ENCODE measurements at places on chromosomes 13 and 19.

DNA sequence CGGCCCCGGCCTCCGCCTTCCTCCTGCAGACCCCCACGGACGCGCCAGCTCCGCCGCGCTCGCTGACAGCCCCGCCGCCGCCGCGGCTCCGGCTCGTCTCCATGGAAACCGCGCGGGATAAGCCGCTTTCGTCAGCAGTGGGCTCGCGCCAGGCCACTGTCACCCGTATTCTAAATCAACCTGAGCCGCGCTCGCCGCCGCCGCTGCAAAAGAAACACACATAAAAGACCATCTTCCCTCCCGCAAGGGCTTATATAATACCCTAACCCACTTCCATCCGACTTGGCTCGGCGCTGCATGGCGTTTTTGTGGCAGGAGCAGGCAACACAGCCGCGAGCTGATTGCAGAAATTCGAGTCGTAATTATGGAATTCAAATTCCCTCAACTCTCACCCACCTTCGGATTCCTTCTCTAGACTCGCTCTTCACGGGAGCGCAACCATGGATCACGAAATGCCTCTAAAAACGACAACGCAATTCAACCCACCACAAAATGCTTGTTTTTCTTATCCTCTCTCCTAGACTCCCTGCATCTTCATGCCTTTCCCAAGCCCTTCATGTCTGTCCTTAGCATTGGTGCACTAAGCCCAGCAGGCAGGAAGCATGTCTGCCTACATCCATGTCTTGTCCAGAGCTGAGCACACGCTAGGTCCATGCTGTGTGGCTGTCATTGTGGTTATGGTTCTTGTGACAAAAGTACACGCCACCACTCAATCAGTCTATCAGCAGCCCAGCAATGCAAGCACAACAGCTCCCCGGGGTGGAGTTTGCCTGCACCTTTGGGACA, at the start of gene AMER2:
AMER2 (minus strand) TSS at position 772 of the 786 bp plus-strand sequence; CDS start at position 103, 669 bp downstream.
- no peak for DNase-seq

GRCh38 chr13:35648201-35648600, 171.7 kb upstream of the MAB21L1 start:
- no peak for DNase-seq

DNA sequence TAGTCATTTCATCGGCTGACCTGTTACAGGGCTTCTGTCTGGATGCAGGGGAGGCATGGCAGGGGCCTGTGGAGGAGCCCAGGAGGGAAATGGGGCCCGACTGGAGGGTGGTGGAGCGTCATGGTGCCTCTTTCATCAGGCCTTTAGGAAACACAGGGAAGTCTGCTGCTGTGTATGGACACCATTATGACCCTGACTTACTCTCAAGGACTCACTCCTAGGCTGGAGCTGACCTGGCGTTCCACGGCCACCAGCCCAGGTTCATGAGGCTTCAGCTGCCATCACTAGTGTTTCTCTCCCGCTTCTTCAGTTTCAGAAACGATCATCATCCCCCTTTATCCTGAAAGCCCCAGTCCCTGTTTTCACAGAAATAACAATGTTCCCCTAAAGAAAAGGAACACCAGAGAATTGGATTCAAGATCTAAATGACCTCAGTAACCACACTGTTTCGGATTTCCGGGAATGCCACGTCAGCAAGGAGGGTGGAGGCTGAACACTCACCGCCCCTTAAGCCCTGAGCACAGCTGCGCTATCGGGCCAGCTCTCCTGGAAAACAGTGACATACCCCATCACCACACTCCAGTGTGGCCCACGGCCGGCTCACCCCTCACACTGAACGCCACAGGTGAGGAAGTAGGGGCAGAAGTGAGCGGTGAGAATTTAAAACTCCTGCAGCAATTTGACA, 67.6 kb downstream of the SOX1 start:
- DNase-seq = no peak

- no peak for DNase-seq
Measured at GRCh38 chr13:67228031-67228430, 2.1 kb downstream of the PCDH9 start.

DNA sequence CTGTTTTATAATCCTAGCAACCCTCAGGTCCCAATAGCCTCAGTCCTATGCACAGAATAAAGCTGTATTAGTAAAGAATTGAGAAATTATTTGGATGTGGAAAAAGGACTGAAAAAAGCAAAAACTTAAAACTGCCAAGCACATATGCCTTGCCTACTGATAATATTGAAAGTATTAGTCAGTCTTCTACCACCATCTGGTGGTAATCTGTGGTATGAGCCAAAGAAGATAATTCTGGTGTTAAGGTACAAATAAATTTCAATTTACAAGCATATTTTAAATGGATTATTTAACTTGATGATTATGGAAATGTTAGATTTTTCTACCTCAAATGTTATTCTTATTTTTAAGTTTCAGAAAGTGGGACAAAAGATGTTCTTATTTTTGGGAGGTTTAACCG, 460.3 kb upstream of the KLHL1 start:
- no peak for DNase-seq

GRCh38 chr19:31120952-31121351, 228.3 kb downstream of the TSHZ3 start:
- DNase-seq = no peak

- DNase-seq = no peak
Measured at GRCh38 chr19:2246801-2247361, 2.2 kb upstream of the AMH start.

DNA sequence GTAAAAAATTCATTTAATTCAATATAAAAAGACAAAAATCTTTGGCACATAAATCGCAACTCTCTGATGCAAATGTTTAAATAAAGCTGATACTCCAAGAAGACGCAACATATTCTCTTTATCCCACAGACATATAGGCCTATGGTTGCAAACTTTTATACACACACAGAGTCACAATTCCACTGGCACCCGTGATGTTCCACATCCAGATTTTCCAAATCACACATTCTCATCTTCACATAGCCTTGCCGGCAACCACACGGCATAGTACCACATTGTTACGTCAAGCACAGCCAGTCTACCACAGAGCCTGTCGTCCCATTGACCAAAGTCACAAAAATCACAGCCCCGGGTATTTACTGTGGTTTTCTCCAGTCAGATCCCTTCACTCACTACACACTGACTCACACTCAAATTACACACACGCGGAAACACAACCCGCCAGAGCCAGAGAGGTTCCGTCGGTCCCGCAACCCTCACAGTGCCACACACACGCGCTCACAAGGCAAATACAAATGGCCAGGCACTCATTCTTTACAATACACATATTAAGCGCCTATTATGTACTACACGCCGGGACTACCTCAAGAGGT, 546 bp upstream of the ZNF546 start:
- peak; percentile 29 for DNase-seq

- DNase-seq = no peak
Measured at GRCh38 chr13:75904012-75904411, 267.9 kb downstream of the LMO7 start.

DNA sequence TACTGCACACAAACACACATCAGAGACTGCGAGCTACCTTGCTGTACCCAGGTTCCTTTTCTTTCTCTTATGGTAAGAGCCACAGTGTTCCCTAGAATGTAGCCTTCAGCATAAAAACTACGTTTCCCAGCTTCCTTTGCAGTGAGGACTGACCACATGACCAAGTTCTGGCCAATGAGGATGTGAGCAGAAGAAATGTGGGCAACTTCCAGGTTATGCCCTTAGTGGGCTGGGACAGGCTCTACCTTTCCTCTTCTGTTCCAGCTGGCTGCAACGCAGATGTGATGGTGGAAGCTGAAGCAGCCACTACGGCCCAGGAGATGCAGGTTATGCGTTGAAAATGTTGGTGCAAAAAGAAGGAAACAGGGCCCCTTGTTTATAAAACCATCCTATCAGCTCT, 27.5 kb downstream of the VRK3 start:
- DNase-seq = no peak

DNA sequence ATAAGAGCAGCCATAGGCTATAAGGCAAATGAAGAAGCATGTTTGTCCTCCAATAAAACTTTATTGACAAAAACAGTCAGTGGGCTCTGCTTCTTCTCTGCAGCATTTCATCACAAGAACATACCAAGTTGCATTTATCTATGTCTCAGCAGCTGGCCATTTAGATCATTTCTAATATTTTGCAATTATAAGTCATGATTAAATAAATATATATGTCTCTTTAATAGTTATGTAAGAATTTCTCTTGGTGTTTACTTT, 153.5 kb downstream of the RFC3 start:
- DNase-seq = no peak

DNA sequence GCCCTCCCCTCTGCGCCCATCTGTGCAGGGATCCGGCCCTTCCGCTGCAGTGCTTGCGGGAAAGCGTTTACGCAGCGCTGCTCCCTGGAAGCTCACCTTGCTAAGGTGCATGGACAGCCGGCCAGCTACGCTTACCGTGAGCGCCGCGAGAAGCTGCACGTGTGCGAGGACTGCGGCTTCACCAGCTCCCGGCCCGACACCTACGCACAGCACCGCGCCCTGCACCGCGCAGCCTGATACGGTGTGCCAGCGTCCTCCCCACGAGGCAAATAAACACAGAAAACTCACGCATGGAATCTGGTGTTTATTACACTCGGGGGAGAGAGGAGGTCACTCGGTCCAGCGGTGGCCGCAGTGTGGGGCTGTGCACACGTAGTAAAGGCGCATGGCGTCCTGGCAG, 1.2 kb downstream of the POLR2I start:
- no peak for DNase-seq

DNA sequence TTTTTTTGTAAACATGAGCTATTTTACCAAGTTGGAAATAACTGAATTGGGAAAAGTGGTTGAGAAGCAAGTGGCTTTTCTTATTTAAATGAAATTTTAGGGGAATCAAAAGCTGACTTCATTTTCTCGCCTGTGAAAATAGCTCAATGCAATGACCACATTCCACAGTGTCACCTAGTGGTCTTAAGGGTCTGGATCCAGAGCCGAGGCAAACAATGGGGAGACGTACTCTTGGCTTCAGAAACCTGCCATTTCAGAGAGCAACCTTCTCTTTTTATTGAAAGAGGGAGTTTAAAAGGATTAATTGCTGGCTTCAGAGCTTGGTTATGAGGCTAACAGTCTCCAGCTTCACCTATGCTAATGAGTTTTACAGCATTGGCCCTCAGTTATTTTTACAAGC, 39.7 kb upstream of the RXFP2 start:
- DNase-seq = no peak

DNA sequence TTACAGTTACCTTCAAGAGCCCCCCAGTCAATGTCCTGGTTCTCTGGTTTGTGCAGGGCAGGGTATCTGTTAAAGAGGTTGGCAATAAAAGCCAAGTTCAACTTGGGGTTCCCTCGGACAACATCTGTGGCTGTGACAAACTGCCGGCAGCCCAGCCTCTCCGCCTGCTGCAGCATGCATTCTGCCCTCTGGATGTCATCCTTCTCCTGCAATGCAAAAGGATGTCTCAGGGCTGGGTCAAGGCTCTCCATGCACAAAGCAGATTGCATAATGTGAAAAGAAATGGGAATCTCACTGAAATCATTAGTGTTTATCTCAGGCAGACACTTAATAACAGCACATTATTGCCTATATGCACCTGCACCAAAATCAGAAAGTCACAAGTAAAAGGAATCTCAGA, 35.1 kb downstream of the LCP1 start:
- DNase-seq = no peak

- DNase-seq = no peak
Measured at GRCh38 chr19:13484166-13484565, 22.1 kb downstream of the CACNA1A start.

DNA sequence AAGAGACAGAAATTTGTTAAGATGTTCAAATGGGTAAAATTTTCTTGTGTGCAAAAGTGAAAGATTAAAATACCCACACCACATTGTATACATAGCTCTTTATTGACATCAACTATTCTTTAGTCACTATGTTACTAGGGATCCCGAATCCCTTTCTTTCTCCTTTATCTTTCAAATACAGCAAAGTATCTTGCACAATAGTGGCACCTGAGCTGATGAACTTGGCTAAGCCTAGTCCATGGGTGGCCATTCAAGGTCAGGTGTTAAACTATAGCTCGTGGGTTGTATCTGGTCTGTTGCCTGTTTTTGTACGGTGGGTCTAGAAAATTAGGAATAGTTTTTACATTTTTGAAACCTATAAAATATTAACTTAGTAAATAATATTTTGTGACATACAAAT, 210.9 kb downstream of the SLITRK6 start:
- no peak for DNase-seq

DNA sequence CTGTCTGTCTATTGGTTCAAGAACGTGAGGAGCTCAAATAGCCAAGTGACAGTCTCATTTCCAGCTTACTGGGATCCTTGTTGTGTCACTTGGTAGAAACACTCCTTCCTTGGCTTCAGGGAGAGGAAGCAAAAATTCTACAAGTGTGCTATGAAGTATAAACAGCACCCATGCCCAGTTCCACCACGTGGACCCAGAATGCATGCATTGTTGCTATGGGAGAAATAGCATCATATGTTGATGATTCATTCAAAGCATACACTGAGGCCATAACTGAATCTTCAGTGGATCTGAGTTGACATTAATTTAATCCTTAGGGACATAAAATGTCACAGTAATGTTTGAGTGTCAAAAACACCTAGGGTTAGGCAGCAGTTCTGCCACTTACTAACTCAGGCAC, 199.0 kb upstream of the RXFP2 start:
- no peak for DNase-seq

DNA sequence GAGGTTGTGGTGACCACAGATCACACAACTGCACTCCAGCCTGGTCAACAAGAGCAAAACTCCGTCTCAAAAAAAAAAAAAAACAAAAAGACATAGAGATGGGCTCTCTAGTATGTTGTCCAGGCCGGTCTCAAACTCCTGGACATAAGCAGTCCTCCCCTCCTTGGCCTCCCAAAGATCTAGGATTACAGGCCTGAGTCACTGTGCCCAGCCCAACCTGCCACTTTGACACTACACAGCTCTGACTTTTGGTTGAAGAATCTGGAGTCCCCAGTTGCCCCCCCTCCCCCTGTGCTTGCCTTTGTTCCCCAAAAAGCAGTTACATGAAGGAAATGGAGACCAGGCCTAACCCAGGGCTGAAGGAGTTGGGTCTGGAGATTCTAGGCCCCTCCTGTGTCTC, 12.9 kb downstream of the CARM1 start:
- DNase-seq = no peak

GRCh38 chr19:56837492-56838023, 3.0 kb downstream of the PEG3 start:
- DNase-seq = no peak

GRCh38 chr19:13906521-13906904, 512 bp downstream of the CC2D1A start:
- DNase-seq = no peak

- no peak for DNase-seq
Measured at GRCh38 chr13:29523199-29523961, 72.1 kb downstream of the SLC7A1 start.

- no peak for DNase-seq
Measured at GRCh38 chr13:61339054-61339621, 76.5 kb downstream of the PCDH20 start.

Measured in stimulated activated CD4-positive, alpha-beta T cell treated with anti-CD3 and anti-CD28 coated beads, TNF-alpha, amount 100 ng/mL, for 48 hours (primary cell).